Head of caudate nucleus (tissue), 42 donors: ENCODE measurements at places on chromosomes 16 and 17.
A peak's percentile ranks its signal among the peaks of the same experiment; 100 is the strongest.

- no peak for DNase-seq
Measured at GRCh38 chr16:88390735-88391134, 8.0 kb downstream of the ZNF469 start.

DNA sequence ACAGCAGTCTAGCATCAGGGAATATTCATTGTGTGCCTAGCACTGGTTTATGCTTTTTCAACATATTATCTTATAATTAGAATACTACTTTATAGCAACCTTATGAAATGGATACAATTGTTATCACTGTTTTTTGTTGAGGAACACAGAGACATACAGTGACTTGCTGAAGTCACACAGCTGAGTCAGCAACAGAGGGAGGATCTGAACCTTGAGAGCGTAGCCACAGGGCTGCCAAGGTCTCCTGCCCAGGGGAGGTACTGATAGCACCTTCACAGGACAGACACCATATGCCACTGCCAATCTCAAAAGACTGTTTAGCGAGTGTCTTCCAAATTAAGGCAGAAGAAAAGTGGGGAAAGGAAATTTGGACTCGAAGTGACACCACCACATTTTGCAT is 63.0 kb downstream of the GTF3C1 start:
- DNase-seq = no peak

- no peak for DNase-seq
Measured at GRCh38 chr17:31859487-31860008, 504 bp upstream of the COPRS start.

- no peak for DNase-seq
Measured at GRCh38 chr17:82745524-82745923, 6.3 kb upstream of the TBCD start.

DNA sequence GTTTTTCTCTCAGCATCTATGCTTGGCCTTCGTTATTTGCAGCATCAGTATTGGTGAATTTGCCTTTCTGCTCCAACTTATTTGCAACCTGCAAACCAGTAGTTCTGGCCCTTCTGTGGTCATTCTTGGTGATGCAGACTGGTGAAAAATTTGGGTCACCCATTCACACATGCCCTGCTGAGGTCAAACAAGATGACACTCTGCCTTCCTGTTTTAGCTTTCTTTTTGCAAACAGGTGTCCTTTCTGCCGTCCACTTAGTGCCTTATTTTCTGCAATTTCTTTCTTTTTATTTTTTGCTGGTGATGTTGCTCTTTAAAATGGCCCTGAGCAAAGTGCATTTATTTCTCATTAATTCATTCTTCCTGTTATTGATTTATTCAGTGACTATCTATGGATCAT is 31.3 kb downstream of the PLCG2 start:
- no peak for DNase-seq

DNA sequence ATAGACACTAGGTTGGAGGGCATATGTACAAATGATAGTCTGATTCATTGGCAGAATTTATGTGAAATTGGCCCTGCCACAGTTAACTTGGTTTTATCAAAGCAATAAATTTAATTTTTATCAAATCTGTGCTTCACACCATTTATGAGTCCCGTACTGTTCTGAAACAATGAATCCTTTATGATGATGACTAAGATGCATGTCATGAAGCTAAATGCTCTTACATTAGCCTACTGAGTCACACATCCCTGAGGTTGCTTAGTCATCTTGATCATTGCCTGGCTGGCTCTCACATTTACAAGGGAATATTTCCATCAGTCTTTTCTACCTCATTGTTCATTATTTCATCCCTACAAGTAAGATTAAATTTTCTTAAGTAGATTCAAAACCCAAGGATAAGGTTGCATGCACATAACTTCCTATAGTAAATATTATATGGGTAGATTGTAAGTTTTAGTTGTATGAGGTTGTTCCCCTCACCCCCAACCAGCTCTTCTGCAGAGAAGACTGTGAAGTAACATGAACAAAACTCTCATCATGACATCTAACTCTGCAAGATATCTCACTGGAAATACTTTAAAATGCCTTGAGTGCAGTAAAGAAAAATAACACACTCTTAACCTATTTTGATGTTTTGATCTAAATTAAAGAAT is 170.7 kb downstream of the CYB561 start:
- peak; percentile 22 for DNase-seq

DNA sequence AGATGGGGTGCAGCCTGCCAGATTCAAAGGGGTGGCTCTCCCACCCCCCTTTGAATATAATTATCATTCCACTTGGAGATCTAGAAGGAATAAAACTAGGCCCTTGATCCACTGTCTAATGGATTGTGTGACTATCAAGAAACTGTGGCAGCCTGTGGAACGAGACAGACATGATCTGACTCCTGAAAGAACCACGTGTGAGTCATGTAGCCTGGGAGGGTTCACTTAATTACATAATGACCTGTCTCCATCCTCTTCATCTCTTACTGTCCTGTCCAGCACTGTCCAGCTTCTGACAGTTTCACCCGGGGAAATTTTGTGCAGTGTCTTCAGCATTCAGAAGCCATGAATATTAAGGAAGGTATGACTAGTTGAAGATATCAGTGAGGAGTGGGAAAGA is 43.3 kb upstream of the CDH13 start:
- DNase-seq = no peak

GRCh38 chr17:65550075-65550662 is 11.3 kb downstream of the AXIN2 start:
- DNase-seq = no peak

DNA sequence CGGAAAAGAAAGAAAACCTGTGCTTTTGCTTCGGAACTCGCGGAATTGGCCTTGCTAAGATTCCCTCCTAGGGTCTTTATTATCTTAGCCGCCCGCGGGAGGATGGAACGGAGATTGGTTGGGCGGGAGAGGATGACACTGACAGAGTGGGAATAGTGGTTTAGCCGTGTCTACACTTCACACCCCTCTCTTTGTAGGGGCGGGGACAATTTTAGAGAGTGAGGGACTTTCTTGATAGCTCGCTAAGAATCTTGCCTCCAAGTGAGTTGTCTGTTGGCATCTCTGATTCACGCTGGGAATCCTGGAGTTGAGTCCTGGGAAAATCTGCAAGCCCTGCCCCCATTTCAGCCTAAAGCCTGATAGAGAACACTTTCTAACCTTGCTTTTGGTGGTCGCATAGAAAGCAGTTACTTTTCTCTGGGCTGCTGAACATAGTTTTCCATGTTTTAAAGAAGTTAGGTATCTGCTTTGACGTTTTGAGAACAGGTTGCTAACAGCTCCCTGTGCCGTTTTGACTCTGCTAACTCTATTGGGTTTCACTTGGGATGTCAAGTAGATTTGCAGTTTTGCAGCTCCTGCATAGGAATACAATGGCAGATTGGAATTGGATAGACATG is 697 bp downstream of the NOL11 start:
- DNase-seq = no peak

DNA sequence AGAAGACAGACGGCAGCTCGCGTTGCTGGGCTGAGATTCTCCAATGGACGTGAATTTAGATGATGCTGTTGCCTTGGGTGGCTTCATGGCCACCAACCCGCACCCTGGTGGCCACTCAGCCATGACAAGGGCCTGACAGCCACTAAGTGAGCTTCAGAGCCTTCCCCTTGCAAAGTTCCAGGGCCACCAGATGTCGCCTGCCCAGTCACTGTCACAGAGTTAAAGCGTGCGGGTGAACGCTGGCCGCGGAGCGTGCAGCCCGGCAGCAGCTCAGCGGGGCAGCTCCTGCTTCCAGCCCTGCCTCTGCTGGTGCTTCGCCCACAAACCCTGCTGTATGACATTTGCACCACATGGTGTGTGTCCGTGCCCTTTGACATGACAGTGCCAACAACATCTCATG is 13.3 kb upstream of the KREMEN2 start:
- DNase-seq = no peak

- DNase-seq = no peak
Measured at GRCh38 chr16:54822892-54823291, 107.8 kb upstream of the IRX5 start.

- DNase-seq = no peak
Measured at GRCh38 chr16:29873319-29873718, 10.3 kb upstream of the CDIPT start.

GRCh38 chr16:88529596-88529995 is 40.6 kb upstream of the ZC3H18 start:
- DNase-seq = no peak

DNA sequence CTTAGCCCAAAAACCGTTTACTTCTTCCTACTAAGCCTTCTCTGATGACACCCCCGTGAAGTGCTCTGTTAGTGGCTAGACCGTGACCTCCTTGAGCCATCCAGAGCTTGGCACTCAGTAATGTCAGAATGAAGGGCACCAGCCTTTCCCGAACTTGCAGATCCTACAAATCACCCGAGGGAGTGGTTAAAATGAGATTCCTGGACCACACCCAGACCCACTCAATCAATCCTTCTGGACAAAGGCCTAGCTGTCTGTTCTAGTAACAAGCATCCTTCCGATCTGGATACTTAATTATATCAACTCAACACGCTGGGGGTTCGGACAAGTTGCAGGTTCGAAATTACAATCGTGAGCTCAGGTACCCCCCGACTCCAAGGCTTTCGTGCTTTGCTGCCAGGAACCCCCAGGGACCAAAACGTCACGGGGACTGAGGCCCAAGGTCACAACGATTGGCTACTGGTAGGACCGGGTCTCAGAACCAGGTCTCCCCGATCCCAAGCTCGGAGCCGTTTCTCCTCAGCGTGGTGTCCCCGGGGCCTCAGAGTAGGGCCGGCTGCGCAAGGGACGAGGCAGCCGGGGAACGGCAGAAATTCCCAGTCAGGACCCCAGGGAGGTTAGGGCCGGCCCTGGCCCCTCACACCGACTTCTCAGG is 527 bp downstream of the CIAPIN1 start:
- DNase-seq = peak; percentile 29
